ENCODE measurements at places on chromosomes 3 and 15.

GRCh38 chr3:173044998-173045397 lies 96.0 kb downstream of the SPATA16 start:
- DNase-seq, result no peak

DNA sequence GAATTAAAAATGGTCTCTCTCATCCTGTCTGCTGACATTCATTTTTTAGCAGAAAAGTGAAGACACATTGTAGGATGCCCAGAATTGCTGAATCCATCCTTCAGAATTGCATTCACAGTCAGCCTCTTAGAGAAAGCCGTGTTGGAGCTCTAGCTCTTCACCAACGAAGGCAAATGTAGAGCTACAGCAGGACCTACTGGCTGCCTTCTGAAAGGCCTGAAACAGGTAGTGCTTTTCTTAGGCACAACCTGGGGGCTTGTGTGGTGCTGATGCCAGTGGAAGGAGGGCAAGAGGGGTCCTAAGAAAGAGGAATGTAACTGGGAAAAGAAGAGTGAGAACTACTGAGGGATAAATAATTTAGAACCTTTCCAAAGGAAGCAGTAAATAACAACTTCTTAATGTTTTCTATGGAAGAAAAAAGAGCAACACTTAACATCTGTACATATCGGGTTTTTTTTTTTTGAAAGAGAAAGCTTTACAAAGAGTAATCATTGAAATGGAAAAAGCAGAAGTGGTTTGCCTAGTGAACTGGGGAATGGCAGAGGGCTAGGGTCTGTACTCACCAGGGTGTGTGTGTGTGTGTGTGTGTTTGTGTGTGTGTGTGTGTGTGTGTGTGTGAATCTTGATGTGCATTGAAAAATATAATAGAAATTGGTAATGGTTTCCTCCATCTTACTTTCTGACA lies 297.8 kb downstream of the SATB1 start:
- no peak for DNase-seq

DNA sequence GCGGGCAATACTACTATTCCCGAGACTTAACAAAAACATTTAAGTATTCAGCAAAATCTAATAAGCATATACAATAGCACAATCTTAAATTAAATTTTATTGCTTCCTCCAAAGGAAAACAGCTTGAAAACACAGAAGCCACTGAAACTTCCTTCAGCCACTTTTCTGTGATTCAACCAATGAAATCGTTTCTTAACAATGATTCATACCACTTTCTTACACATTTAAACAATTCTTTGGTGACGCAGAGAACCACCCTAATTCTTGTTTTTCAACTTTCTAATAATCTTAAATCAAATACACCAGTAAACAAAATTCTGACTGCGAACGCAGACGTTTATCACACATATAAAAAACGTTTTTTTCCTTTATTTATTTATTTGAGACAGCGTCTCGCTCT lies 4.1 kb downstream of the TJP1 start:
- no peak for DNase-seq

- no peak for DNase-seq
Measured at GRCh38 chr3:129690406-129690805, 83.9 kb upstream of the PLXND1 start.

GRCh38 chr3:44478055-44478468 lies 592 bp upstream of the ZNF445 start:
- no peak for DNase-seq

DNA sequence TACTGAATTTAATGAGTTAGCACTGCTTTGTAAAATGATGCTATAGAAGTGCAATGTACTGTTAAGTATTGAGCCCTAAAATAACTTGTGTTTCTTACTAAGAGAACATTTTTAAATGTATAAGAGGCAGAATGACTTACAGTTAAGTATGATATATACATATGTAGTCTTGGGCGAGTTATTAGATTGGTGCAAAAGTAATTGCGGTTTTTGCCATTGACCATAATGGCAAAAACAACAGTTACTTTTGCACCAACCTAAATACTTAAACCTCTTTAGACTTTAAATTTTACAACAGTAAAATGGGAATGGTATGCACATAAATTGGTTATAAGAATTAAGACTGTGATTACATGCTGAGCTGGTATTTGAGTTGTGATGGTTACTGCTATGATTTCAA lies 79.8 kb downstream of the CNTN3 start:
- DNase-seq, result no peak

DNA sequence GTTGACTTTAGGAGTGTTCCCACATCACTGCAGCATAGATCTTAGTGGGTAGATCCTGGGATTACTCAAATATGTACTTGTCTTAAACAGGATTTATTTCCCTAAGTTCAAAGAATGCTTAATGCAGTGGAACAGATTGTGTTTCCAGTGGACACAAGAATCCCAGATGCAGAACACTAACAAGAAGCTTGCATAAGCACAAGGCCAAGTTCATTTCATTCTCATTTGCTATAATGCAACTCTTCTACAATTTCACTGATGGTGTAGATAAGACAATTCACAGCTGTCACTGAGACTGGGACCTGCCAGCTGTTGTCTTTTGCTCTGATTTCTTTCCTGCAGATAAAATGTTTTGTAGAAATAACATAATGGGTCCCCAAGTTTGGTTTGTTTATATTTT lies 225.6 kb downstream of the NFKBIZ start:
- DNase-seq, result no peak

- no peak for DNase-seq
Measured at GRCh38 chr3:46429671-46430070, 22.6 kb downstream of the CCRL2 start.

GRCh38 chr3:62335196-62335595 lies 38.2 kb downstream of the FEZF2 start:
- DNase-seq, result no peak

GRCh38 chr3:120572027-120572426 lies 24.1 kb upstream of the NDUFB4 start:
- no peak for DNase-seq

DNA sequence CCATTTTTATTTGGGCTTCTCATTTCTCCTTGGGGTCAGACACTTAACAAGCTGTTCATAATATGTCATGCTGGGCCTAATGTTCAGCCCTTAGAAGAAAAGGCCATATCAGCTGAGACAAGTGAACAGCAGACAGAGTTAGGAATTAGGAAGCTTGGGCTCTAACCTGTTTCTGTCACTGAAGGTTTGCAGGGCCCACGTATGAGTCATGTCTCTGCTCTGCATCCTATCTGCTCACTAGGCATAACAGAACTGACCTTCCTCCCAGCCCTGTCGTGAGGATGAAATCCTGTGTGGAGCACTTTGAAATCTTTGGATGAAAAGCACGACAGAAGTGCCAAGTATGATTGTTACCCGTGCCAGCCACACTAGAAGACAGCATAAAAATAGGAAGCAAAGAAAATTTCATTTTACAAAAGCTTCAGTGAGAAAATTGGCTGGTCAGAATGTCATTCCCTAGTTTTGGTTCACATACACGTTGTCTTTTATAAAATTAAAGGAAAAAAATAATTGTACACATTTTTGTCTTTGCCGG lies 26.5 kb upstream of the CD47 start:
- no peak for DNase-seq

- DNase-seq, result no peak
Measured at GRCh38 chr3:42503957-42504333, 1.5 kb downstream of the VIPR1 start.

DNA sequence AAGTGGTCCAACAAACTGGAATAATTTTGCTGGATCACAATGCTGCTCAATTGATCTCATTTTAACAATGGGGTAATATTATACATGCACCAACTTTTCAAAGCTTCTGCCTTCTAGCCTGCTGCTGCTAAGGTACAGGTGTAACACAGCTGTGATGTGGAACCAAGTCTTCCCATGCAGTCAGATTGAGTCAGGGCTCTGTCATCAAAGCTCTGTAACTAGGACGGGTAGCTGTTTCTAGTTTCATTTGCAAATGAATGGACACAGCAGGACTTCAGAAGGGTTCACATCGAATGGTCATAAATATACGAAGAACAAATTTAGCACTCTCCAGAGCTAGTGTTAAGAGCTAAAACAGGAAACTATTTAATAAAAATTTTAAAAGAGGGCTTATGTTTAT lies 189.2 kb downstream of the USP13 start:
- DNase-seq, result no peak

DNA sequence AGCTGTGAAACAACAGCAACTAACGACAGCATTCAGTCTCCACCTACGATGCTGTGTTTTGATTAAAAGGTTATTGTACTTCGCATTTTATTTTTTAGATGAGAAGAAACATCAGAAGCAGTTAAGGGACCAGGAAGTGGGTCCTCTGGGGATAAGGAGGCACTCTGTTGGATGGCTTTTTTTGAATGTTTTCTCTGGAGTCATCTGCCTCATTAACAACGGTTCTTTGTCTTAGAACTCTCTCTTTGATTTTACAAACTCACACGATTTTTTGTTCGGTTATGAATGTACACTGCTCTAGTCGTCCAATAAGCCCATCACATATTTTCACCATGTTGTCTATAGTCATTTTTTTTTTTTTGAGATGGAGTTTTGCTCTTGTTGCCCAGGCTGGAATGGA lies 36.0 kb upstream of the ARPIN start:
- DNase-seq, result no peak

- DNase-seq, result no peak
Measured at GRCh38 chr3:50358355-50358910, 888 bp downstream of the TMEM115 start.

- no peak for DNase-seq
Measured at GRCh38 chr3:59127071-59127470, 77.2 kb upstream of the CFAP20DC start.

- peak; percentile 68 for DNase-seq
Measured at GRCh38 chr3:193780810-193781478, 187.9 kb downstream of the OPA1 start.

GRCh38 chr15:76075046-76075445 lies 15.3 kb downstream of the TMEM266 start:
- DNase-seq, result no peak

GRCh38 chr3:69755795-69756194 lies 16.5 kb downstream of the MITF start:
- no peak for DNase-seq

DNA sequence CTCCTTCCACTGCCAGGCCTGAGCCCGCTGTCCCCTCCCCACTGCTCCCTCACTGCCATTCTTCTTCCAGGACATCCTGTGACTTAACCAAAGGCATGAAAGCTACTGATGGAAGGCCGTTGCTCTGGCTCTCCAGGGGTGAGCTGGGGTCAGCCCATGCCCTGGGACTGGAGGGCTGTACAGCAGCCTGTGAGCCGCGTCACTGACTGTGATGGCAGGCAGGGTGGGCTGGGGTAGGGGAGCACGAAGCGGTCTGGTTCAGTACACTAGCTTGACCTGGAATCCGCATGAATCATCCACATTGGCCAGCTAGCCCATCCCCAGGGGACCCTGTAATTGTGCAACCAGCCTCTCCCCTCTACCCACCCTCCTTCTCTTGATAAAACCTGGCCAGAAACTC lies 30.8 kb downstream of the CORO2B start:
- DNase-seq, result no peak

DNA sequence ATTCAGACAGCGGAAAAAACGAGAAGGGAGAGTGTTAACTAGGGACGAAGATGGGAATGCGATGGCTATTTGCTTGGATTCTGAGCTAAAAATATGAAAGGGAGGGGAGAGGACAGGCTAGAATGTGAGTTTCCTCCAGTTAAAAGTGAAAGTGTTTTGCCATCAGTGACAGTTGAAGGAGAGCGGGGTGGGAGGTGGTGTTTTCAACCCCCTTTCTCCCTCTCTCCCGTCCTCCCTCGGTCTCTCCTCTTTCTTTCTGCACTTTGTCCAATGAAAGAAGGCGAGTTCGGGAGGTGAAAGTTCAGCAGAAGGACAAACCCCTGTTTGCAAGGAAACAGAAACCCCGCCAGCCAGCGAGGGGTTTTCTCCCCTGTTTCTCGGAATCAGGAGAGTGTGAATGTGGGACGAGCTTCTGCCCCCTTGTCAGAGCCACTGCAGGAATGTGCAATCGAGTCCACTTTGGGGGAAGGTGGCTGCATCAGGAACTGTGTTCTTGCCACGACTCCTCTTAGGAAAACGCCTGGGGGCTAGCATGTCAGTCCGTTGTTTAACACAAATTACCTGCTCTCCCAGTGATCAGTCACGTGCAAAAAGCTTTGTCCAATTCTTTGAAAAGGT lies 975 bp upstream of the FOXP1 start:
- peak; percentile 63 for DNase-seq

All from mesothelial cell of epicardium (in vitro differentiated cells).